ENCODE measurements at places on chromosomes 6 and 20.

DNA sequence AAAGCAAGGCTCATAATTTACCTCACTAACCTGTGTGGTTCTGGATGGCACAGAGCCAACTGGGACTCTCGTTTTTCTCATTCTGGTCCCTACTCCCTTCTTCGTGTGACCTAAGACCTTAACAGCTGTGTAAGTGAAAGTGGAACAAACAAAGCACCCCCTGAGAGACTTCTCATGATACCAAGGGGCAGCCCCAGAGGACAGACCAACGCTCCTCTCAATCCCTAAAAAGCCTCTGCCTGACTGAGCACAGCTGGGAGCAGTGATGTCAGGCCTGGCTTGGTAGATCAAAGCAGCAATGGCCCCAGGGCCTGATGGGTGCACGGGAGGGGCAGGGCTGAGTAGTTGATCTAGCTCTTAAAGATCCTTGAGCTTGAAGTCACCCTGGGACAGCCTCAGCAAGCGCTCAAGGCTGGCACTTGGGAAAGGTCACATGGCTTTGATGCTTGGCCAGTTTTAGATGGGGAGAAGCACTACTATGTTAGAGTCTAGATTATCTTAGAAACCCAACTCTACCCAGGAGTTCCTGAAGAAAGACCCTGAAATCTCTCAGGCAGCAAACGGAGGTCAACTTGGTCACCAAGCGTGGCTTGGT is 16.2 kb upstream of the TGM2 start:
- DNase-seq: no peak

- DNase-seq: no peak
Observed at GRCh38 chr6:149334682-149335160, 17.2 kb downstream of the TAB2 start.

DNA sequence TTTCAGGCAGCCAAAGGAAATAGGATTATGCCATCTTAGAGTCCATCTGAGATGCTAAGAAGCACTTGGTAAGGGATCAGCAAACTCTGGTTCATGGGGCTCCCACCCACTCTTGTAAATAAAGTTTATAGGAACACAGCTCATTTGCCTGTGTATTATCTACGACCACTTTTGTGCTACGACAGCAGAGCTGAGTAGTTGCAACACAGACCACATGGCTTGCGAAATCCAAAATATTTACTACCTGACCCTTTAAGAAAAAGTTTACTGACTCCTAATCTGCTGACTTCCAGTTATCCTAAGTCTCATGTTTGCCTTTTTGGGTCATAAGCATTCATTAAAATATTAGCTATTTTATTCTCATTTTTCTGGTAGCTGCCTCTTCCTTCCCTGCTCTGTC is 859.0 kb downstream of the QKI start:
- no peak for DNase-seq

DNA sequence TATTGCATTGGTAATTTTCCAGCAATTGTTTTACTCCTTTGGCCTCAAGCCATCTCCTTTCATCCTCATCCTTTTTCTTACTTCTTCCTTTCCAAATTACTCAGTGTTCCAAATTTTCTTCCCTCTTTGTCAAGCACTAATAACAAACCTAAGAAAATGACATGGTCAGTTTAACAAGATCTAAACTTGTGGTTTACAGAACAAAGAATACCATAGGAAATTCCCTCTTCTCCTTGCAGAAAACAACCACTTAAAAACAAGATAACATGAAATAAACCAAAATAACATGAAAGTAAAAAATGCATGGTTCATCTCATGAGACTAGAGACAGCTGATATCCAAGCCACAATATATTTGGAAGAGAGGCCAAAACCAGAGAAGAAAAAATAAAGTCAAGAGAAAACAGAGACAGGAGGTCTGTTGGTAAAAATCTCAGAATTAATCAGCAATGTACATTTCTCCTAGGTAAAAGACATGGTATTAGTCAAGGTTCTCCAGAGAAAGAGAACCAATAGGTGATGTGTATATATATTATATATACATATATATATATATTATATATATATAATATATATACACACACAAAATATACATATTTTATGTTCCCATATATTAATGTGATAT is 51.0 kb upstream of the SENP6 start:
- DNase-seq: no peak

GRCh38 chr6:156599366-156599765 is 177.8 kb upstream of the ARID1B start:
- no peak for DNase-seq

DNA sequence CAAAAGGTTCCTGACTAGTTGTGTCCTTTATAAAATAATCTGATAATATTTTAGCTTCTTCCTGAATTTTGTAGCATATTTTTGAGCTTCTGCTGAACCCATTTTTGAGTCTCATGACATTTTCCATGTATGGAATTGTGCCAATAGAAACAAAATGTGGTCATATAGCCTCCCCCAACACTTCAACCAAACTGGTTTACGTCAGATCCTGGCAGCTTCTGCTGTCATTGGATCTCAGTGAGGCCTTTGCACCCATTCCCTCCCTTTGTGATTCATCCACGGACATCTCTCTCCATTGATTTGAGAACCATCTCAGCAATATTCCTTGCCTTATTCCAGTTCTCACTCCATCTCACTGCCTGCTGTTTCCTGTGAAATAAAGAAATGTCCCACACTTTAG is 166.0 kb upstream of the PROKR2 start:
- DNase-seq: no peak

DNA sequence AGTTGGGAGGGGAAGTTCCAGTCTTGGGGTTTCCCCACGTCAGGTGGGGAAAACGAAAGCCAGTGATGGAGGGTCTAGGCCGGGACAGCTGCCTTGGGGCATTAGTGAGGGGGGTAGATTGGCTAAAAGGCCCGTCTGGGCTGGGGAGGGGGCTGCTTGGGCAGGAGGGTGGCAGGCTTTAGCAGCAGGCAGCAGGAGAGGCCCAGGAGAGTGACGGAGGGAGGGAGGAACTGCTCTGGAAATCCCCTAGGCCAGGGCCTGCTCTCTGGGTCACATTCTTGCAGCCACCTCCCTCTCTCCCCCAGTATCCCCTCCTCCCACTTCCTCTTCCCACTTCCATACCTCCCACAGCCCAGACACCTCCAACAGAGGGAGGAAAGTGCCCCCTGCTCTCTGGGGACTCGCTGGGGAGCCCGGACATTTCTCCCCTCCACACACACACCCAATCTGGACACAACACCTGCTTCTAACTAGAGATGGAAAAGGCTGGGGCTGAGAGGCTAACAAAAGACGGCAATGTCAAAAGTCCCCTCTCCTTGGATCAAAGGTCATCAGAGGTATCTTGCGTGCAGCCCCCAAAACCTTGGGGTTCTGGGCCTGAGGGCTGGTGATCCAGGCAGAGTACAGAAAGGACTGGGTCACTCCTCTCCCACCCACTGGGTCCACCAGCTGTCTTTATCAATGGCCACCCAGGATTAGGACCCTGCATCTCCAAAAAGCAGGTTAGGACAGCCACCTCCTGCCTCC is 1.8 kb downstream of the NFKBIE start:
- DNase-seq: no peak

- DNase-seq: no peak
Observed at GRCh38 chr6:107132330-107132954, 17.1 kb upstream of the BEND3 start.

- no peak for DNase-seq
Observed at GRCh38 chr6:149033454-149033853, 284.1 kb upstream of the TAB2 start.

GRCh38 chr20:56592817-56593216 is 36.3 kb upstream of the TFAP2C start:
- DNase-seq: no peak

DNA sequence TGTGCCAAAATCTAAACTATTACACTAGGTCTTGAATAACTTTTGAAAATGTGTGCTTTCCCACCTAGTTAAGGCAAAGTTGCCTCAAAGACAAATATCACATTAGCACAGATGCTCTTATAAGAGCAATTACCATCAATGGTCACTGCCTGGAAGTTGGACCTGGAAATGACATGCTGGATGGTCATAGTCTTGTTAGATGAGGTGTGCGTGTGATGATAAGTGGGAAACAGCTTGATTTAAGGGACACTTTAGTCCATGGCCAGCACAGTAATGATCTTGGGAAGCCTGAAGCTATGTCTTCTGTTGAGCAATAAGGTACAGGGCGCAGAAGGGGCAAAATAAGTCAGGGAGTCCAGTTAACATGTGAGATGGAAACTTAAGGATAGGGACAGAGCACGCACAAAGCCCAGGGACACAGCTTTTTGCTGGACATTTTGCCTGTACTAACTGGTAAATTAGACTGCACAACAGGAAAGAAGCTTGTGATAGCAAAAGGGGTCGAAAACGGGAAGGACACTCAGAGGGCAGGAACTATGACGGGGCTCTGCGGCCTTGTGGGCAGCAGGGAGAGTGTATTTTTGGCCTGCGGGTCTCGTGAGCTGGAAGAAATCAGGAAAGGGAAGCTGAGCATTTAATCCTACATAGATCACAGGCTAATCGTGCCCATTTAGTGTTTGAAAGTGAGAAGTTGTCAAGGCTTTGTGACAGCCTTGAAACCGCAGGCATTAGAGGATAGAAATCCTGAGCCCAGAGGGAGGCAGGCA is 66.7 kb upstream of the BMP2 start:
- DNase-seq: no peak

DNA sequence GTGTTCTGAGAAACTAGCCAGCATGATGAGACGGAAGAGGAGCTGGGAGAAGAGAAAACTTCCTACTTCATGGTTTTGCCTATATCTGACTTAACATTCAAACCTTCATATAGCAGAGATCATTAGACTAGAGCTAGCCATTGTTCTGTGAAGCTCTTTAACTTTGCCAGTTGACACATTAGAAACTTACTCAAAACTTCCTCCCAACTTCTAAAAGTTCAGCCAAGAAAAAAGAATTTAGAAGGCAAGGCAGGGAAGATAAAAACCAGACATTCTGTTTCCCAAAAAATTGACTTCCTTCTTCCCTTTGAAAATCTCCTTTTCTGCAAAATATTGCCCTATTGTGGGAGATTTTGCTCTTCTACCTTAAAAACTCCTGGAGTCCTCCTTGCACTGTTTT is 134.8 kb upstream of the UST start:
- DNase-seq: no peak

DNA sequence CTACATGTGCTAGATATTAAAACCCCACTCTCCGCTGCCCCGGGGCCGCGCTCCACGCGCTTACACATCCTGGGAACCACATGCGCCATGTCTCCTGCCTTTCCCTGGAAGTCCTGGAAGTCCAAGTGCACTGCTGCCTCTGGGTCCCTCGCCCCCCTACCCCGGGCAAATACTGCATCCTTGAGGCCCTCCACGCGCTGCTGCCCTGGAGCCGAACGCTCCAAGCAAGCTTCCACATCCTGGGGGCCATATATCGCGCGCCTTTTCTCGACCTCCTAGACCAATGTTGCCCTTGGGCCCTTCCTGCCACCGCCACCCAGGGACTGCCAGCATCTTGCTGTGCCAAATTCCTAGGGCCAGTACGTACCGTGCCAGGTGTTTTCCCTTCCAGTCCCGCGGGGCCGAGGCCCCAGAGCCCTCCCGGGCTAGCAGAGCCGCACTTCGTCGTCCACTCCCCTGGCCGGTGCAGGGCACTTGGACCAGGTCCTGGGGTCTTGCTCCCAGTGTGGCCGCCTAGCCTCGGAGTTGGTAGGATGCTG is 779 bp upstream of the KCNG1 start:
- no peak for DNase-seq

DNA sequence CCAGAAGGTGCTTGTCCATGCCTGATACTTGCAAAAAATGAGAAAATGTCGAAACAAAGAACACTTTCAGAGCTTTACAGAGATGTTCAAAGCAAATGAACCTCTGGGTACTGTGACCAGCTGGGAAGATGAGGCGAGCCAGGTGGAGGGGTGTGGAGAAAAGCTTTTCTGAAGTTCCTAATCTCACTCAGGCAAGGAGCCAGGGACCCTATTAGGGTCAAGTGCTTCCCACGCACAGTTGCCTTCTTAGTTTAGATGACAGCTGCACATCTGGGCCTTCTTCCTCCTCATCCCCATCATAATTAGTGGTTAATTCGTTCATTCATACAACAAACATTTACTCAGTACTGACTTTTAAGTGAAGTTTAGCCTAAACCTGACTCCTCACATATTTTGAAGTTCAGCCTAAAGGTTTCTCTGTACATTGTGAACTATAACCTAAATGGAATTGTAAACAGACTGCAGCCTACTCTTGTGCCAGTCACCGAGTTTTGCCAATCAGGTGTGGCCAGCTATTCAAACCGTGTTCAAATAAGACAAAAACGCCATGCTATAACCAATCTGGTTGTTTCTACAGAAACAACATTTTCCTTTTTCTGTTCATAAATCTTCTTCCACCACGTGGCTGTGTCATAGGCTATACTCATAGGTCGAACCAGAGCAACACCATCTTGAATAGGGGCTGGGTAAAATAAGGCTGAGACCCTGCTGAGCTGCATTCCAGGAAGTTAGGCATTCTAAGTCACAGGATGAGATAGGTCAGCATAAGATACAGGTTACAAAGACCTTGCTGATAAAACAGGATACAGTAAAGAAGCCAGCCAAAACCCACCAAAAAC is 19.3 kb upstream of the AHCY start:
- DNase-seq: no peak

GRCh38 chr20:31990641-31991338 is 19.4 kb upstream of the CCM2L start:
- DNase-seq: no peak

GRCh38 chr6:114376611-114377175 is 33.9 kb upstream of the HS3ST5 start:
- DNase-seq: no peak

DNA sequence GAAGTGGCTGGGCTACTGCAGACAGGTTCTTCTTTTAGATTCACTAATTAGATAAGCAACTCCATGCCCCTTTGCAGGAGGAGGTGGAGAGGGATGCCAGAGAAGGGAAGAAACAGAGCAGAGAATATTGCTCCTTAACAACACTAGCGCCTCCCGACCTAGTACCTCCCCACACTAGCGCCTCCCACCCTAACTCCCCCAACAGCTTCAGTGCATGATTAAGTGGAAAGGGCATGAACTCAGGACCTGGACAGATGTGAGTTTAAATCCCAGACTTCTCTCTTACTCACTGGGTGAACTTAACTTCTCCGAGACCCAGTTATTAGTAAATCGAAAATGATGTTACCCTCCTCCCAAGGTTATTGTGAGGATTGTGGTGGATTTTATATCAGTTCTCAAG is 25.7 kb downstream of the STX11 start:
- no peak for DNase-seq

DNA sequence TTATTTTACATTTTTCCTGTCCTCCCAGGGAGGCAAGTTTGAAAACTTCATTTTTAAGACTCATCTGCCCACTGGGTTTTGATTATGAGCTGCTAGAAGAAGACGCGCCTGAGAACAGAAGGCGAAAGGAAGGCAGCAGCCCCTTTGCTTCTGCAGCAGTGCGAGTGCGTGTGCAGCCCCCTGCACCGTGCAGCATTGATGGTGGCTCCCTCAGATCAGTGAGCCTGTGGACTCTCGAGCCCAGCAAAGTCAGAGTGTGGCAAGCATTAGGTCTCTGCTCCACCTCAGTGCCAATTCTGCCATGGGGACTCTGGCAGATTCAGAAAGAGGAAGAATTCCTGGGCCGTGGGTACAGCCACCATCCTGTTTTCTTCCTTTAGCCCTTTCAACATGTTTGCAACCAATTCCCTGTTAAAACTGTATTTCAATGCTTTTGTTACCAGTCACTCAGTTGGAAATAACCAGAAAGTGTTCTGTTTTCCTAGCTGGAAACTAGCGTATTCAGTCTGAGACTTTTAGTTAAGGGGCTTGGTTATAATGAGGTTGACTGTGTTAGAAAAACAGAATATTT is 134.8 kb upstream of the OGFRL1 start:
- DNase-seq: no peak

- DNase-seq: no peak
Observed at GRCh38 chr6:168428052-168428826, 12.7 kb upstream of the SMOC2 start.

All from nucleus accumbens (tissue), 56 donors.